ENCODE measurements at places on chromosomes 12 and 14. TPM values are rescaled to one million over a fixed set of nuclear protein-coding genes. Genes with fewer than 3 reads are reported as not detected.

Gene AGAP2
- total RNA-seq, result under 0.01 TPM

Gene SYNDIG1L
- total RNA-seq, result under 0.01 TPM

Gene HPD
- total RNA-seq, result 0.79 TPM

Gene PTPN6
- total RNA-seq, result 12.4 TPM

Gene SOX5
- total RNA-seq, result under 0.01 TPM

Gene KRT73
- total RNA-seq, result not detected

Gene NUAK1
- 7.6 TPM for total RNA-seq

Gene CNTN1
- total RNA-seq, result 30.3 TPM

Gene PAPLN
- total RNA-seq, result 6.0 TPM

Gene IQSEC3
- not detected for total RNA-seq

Gene CLEC6A
- total RNA-seq, result under 0.01 TPM

Gene SERPINA6
- total RNA-seq, result not detected

Gene ABCC9
- total RNA-seq, result 0.79 TPM

Gene RNU4-1
- total RNA-seq, result 564 TPM

Gene MYF5
- total RNA-seq, result not detected

Gene TAS2R19
- 3.9 TPM for total RNA-seq

Gene SIX1
- 6.5 TPM for total RNA-seq

Gene CHGA
- not detected for total RNA-seq

Data from bronchial epithelial cell (primary cell).